ENCODE measurements at places on chromosomes 1 and 21.
A peak's percentile ranks its signal among the peaks of the same experiment; 100 is the strongest.

- DNase-seq, result no peak
Observed at GRCh38 chr1:187280031-187280430, 451.3 kb downstream of the PLA2G4A start.

DNA sequence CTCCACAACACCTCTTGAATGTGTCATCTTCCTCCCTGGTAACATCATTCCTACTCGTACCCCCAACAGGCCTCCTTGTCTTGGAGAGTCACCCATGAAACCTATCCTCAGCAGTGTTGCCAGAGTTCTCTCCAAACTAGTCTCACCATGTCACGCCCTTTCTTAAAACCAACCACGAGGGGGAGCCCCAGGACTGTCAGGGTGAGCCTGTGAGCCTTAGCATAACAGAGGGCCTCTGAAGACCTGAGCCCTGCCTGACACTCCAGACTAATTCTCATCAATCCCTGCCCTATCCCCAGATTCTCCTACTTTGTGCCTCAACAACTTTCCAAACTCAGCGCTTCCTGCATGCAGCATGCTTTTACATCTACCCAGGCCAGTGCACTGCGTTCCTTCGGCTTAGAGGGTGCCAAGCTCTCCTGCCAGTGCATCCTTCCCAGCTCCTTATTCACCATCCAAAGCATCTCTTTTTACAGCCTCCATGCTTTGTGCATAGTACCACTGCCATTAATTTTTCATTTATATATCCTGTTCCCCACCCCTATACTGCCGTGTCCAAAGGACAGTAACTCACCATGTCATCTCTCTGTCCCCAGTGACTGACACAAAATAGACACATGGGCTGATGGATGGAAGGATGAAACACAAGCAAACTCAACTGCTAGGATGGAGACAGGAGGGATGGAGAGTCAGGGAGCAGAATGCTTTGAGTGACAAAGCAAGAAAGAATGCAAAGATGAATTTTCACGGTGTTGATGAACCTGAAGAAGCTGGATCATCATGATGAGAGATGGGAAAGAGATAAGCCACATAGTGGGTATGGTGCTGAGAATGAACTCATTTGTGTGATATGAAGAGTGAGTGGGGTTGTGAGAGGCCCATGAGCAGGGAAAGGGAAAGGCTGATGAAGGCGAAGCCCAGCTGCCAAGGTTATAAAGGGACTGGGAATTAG, 34.0 kb downstream of the ZNF697 start:
- peak; percentile 93 for DNase-seq

DNA sequence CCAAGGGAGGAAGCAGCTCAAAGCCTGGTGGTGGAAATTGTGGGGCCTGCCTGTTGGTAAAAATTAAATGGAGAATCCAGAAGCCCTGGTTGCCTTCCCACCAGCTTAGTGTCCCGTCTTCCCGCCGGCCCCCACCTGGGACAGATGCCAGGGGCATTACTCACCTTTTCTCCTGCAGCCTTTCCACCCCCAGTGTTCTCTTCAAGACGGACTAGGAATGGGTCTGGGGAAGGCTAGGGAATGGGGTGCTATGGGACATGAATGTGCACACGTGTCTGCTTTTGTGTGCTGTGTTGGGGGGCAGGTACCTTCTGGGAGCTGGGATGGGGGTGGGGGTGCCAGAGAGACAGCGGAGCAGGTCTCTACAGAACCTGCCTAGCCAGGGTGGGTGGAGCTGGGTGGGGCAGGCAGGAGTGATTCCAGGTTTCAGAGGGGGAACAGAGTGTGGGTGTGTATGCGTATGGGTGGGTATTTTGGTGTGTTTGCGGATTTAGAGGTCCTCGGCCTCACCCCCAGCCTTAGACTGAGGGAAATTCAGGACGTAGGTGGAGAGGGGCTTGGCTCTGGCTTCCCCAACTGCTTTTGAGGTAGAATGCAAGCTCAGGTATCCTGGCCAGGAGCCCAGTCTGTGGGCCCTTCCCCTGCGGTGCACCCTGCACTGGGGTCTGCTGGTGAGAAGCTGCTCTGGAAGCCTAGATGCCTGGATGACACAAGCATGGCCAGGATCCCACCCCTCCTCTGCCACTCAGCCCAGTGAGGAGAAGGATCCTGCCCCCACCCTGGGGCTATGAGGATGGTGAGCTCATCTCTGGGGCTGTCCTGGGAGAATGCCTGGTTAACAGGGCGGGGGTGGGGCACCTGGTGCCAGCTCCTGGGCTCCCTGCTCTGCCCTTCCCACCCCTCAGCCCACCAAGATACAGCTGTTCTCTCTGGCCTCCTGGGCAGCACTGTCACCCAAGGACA, 7.8 kb downstream of the VANGL2 start:
- DNase-seq, result peak; percentile 81

DNA sequence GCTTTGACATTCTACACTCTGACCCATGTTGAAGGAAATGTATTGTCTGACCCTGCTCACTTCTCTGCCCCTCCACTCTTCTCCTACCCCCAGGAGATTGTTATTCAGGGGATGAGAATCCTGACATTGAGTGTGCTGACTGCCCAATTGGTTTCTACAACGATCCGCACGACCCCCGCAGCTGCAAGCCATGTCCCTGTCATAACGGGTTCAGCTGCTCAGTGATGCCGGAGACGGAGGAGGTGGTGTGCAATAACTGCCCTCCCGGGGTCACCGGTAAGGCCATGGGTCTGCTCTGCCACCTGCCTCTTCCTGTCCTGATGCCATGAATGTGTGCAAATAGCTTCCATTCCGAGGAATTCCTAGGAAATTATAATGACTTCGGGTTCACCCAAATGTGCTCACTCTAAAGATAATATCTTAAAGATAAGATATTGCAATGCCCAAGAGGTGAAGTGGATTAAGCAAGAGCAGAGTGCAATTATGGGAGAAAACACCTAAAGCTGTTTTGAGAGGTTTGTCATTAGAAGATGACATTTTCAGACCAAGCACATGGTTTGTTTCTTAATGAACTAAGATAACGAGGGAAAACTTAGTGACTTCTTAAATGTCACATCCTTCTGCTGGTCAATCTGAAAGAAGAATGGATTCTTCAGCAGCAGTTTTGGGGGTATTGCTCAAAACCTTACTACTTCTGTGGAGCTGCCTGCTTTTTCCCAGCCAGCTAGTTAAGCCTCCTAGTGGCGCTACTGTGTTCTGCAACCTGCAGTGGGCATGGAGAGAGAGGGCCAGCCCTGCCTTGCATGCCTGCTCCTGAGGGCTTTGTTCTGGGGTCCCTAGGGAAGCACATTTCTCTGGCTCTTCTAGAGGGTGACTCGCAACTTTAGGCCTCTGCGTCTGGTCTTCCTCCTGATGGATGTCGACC, 41.6 kb downstream of the LAMC2 start:
- DNase-seq, result peak; percentile 65

DNA sequence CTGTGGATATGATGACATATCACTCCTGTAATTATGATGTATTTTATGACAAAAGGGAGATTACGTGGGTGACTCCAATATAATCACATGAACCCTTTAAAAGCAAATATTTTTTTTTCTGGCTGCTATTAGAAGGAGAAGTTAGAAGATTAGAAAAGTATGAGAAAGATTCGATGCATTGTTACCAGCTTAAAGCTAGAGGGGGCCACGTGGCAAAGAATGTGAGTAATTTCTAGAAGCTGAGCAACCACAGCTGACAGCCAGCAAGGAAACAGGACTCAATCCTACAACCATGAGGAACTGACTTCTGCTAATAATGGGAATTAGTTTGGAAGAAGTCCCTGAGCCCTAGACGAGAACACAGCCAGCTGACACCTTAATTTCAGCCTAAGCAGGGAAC, 56.3 kb upstream of the C1orf87 start:
- no peak for DNase-seq

- DNase-seq, result peak; percentile 51
Observed at GRCh38 chr1:58746757-58747156, 37.1 kb downstream of the JUN start.

- DNase-seq, result no peak
Observed at GRCh38 chr1:22607154-22607553, 29.3 kb upstream of the C1QA start.

GRCh38 chr1:232629250-232630046, 485 bp downstream of the SIPA1L2 start:
- DNase-seq, result peak; percentile 59

- DNase-seq, result no peak
Observed at GRCh38 chr1:228045871-228046270, 36.6 kb upstream of the ARF1 start.

DNA sequence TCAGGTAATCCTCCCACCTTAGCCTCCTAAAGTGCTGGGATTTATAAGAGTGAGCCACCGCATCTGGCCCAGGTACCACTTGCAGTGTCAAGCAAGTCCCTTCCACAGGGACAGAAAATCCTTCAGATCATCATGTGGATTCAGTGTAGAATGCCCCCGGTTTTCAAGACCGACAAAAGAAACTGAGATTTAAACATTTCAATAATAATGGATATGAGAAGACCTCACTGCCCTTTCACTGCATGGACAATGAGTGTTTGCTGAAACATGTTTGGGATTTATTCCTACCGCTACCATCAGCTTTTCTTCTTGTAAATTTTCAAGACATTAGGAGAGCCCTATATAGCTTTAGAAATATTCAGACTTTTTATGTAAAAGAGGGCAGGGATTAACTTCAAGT, 41.5 kb downstream of the HTR6 start:
- no peak for DNase-seq

GRCh38 chr1:54335011-54335754, 71.0 kb downstream of the SSBP3 start:
- peak; percentile 27 for DNase-seq

DNA sequence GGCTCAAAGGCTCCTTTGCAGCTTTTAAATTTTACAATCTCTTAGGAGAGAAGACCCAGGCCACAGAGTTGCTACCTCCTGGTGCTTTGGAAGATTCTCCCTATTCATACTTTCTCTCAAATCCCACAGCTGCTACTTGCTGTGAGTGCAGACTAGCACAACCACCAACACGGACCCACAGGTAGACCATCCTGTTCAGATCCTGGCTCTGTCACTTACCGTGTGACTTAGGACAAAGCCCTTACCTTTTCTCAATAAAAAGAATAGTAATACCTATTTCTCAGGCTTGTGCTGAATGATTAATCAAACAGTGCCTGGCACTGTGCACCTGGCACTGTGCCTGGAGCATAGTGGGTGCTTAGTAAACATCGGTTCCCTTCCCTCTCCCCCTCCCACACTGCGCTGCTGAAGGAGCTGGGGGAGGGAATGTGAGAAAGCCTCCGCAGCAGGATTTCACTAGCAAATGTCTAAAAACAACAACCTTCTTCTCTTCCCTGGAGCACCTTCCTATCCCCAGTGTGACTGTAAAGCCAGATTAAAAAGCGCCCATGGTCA, 81.7 kb downstream of the PGM1 start:
- DNase-seq, result no peak

GRCh38 chr1:183263886-183264602, 78.0 kb downstream of the LAMC2 start:
- no peak for DNase-seq

DNA sequence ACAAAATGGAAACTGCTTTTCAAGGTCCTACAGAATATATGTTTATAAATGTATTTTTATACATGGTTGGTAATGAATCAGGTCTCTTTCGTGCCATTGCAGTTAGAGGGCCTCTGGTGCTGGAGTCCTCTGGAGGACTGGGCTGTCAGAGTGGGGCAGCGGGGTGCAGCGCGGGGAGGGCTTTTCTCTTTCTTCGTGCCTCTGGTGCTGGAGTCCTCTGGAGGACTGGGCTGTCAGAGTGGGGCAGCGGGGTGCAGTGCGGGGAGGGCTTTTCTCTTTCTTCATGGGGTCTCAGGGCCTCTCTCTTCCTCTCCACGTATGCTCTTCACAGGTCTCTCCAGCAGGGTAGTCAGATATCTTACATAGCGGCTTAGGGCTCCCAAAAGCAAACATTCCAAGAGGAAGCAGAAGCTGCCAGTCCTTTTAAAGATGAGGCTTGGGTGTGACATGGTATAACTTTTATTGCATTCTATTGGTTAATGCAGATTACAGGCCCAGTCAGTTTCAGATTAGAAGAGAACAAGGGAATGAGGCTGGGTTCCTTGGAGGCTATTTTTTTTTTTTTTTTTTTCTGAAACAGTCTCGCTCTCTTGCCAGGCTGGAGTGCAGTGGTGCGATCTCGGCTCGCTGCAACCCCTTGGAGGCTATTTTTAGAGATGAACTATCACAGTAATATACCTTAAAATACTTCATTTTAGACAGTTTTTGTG, 13.1 kb downstream of the SDCCAG8 start:
- no peak for DNase-seq

Measured in Daoy (cell line).